AML-193 (cell line): ENCODE measurements at places on chromosomes 1 and 21.

DNA sequence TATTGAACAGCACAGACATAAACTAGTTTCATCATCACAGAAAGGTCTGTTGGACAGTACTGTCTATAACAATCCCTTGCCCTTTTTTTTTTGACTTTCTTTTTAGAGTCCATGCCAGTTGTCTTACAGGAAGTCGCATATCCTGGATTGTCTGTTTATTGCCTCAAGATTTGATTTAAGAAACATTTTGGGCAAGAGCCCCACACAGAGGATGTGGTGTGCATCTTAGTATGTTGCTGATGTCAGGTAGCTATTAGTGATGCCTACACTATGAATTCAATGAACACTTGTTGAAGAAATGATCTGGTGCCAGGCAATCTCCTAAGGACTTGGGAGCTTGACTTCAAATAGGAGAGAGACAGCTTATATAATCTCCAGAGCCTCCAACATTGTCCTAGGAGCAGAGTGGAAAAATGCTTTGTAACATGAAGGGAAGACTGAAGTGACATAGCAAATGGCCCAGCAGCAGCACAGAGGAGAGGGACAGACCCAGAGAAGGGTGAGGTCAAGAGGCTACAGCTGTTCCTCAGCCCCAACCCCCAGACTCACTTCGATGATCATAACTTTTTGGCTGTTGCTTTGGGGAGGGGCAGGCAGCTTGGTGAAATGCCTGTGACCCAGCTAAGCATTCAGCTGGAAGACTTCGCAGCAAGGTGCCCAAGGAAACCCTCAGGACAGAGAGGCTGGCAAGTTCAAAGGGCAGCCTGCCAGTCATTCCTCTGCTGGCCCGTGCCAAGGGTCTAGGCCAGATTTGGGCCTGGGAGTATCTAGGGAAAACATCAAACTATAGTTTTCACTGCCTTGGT is 7.5 kb upstream of the RAB29 start:
- DNase-seq = no peak

DNA sequence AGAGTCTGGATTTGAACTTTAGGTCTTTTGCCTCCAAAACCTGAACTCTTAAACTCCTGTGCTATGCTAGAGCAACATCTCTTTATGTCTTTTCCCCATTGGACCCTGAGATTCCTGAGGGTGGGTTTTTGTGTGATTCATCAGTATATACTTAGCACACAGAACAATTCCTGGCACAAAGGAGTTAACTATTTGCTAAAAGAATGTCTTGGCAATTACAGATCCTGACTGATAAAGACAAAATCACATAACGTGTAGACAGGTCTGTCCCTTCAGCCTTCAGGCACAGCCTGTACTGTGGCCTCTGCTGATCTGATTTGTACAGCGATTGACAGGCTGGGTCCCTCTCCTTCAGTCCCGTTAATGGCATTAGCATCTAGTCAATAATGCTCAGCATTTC is 162.4 kb upstream of the BEND5 start:
- no peak for DNase-seq

DNA sequence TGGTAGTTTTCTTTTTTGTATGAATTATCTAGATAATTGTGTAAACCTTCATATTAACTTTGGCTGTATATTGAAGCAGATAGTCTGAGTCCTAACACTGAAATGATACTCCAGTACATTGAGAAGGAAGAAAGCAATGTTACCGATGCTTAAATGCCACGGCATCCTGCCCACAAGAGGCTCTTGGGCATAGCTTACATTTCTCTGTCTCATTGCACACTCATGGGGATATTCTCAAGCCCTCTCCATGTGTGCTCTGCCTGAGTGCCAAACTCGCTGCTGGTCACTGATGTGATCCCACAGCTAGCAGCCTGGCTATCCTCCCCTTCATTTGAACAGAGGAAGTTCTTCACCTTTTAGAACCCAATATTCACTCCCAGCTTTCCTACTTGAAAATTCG is 179.4 kb downstream of the TGFB2 start:
- no peak for DNase-seq

DNA sequence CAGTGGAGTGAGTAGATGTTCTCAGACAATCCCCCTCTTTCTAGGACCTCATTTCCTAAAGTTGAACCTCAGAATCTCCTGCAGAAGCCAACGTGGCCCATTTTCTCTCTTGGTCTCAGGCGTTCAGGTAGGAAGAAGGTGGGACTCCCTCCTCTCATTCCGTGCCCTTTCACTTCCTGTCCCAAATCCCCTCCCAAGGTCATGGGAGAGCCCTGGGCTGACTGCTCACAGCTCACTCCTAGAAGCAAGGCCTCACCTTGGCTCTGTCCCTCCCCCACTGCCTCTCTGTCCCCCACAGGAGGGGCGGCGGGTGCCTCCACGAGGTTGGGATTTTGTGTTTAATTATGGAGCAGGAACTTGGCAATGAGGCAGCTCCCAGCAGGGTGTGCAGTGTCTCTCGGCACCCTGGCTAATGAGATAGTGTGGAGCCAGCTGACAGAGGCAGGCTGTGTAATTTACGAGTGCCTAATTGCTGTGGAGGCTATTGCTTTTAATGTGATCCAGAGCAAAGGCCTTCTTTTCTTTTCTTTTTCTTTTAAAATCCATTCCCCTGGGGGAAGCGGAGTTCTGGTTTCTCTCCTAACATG is 9.1 kb upstream of the CDK18 start:
- no peak for DNase-seq

- DNase-seq = no peak
These were observed 176.2 kb upstream of the RAB4A start for GRCh38 chr1:229094476-229095311.

DNA sequence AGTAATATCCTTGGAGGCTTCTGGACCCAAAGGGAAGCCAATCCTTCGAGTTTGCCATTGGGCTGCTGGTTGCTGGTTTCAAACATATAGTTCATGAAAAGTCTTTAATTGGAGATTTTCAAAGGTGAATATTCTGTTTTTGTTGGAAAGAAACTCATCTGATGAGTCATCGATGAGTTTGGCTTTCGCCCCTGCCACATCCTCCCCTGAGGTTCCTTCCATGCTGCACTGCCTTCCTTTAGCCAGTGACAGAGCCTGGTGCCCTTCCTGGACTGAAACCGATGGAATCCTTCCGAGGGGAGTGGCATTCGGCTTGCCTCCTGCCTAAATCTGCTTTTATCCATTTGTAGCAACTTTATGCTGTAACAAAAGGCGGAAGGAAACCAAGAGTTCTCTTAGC is 550.0 kb downstream of the KIF26B start:
- DNase-seq = no peak

GRCh38 chr1:238176441-238176840 is 285.7 kb upstream of the ZP4 start:
- DNase-seq = no peak

DNA sequence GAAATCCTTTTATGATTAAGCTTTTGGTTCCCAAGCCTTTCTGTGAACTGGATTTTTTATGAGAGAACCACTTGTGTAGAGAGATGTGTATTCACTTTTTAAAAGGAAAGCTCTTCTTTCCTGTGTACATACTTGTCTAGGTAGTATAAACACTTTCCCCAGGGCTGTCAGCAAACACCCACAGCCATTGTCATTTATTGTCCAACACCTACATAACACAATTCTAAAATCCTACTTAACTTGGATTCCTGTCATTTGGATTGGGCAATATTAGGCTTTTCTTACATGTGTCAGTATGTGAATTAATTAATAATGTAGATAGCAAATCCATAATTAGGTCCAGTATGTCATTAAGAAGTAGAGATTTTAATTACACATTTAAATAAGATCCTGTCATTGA is 12.3 kb downstream of the DDX20 start:
- DNase-seq = no peak

DNA sequence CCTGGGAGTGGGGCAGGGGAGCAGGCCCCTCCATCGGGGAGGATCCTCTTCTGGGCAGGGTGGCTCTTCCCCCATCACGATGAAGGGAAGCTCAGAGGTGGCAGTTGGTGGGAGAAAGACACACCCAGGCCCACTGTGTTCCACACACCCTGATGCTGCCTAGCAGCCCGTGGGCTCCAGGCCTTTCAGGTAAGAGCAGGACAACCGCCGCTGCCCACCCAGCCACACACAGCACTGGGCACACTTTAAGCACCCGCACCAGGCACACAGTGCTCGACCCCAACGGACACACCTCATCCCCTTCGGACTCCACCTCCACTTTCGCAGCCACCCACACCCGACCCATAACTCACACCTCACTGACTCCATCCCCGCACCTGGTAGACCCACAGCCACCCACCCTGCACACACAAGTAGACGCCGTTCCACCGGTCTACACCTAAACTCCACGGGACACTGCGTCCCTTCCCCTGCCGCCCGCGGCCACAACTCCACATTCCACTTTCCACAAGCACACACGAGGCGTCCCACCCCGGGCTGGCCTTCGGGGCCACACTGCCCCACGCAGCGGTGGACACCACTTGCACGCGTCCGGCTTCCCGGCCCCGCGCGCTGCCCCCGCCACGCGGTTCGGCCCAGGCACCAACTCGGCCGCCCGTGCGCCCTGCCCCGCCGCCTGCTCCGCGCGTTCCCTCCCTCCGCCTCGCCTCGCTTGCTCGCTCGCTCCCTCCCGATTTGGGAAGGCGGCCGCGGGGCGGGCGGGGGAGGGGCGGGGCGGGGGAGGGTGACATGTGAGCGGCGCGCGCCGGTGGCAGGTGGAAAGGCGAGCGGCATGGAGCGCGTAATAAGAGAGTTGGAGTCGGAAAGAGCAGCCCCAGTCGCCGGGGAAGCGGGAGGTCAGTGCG is at the start of gene KCNQ4:
KCNQ4 (plus strand) TSS at position 787 of the 905 bp plus-strand sequence. CDS start 307 bp downstream, outside the sequence.
- DNase-seq = no peak

GRCh38 chr1:3258386-3259003 is 189.5 kb downstream of the PRDM16 start:
- no peak for DNase-seq

DNA sequence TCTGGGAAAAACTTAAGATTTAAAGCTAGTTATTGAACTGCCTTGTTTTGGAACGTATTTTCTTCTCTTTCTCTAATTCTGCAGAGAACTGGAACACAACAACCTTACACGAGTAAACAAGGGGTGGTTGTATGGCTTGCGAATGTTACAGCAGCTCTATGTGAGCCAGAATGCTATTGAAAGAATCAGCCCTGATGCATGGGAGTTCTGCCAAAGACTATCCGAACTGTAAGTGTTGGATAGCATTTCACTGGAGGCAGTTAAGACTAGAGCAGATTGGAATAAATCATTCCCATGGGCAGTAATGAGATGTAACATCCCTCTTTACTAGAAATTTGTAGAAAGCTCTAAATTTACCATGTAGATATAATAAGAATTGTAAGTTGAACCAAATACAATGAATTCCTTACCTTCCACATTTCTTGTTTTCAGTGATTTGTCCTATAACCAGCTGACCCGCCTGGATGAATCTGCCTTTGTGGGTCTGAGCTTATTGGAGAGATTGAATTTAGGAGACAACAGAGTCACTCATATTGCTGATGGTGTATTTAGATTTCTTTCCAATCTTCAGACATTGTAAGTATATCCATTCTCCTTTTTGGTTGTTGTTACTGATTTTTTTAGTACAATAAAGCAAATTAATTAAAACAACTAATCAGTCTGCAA is 22.9 kb downstream of the LRIG2 start:
- DNase-seq = no peak

- no peak for DNase-seq
These were observed 23.6 kb upstream of the KCNC4 start for GRCh38 chr1:110186558-110186957.

GRCh38 chr1:87885278-87886025 is 556.8 kb downstream of the LMO4 start:
- DNase-seq = no peak

DNA sequence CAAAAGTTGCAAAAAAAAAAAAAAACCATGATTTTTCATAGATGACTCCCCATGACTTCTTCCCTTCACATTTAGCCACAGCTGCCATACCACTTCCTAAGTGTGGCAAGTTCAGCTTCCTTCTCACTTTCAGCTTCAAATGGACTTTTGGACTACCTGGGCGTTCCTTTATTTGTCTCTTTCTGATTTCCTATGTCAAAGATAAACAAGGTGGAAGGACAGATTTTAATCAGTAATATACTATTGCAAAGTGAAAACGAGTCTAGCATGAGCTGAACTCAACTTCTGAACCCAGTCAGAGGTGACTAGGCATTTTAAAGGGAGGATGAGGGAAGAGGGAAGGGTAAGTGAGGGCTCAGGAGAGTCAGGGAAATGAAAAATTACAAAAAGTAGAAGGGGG is 14.4 kb upstream of the SCCPDH start:
- peak; percentile 61 for DNase-seq

DNA sequence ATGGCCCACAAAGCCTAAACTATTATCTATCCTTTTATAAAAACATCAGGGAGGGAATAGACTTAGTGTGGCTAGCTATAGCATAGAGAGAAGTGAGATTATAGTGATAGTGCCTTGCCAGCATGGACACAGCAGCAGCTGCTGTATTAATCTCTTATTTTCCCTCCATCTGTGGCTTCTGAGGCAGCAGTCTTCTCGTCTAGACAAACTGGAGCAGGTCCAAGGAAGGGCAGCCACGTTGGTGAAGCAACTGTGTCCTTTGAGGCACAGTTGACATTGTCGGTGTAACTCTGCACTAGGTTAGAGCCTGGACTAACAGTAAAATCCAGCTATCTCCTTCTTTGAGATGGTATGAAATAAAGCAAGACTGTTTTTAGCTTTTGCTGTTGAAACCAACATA is 131.3 kb downstream of the CACHD1 start:
- DNase-seq = no peak

GRCh38 chr1:166490437-166490991 is 323.7 kb upstream of the FAM78B start:
- no peak for DNase-seq

GRCh38 chr1:184021728-184022127 is 15.8 kb downstream of the COLGALT2 start:
- DNase-seq = no peak

- no peak for DNase-seq
These were observed 583.2 kb upstream of the B3GALT2 start for GRCh38 chr1:193769651-193770050.

GRCh38 chr1:94205639-94206038 is 31.7 kb downstream of the ARHGAP29 start:
- DNase-seq = no peak

DNA sequence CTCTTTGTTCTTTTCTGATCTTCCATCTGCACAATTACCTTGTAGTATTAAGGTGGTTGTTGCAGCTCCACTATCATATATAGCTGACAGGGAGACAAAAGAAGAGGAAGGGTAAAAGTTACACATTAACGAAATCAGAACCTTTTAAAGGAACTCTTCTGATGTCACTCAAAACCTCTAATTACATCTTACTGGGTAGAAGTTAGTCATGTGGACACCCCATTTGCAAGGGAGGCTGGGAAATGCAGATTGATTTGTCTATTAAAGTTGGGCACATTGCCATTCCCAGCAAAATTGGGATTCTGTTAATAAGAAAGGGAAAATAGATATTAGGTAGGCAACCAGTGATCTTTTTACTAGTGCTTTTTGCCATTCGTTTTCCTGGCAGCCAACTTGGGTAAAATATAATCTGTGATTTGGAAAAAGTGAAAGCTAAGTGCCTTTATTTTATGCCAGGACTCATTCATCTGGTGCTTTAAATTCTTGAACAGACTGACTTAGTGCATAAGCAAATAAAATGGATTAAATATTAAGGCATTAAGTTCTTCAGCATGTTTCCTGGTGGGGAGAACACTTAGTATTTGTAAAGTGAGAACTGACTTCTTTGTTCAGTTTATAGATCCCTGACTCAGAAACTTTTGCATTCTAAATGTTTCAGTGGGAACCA is 71.3 kb downstream of the DNM3 start:
- DNase-seq = no peak
